ENCODE measurements at places on chromosomes 12 and 14. TPM values are rescaled to one million over a fixed set of nuclear protein-coding genes. Genes with fewer than 3 reads are reported as not detected.

Gene CDKN1B
- 39.9 TPM for total RNA-seq

Gene CLEC2A
- not detected for total RNA-seq

Gene REM2
- not detected for total RNA-seq

Gene CCDC198
- total RNA-seq, result not detected

Gene SLC35E3
- 7.0 TPM for total RNA-seq

Gene HELB
- 5.8 TPM for total RNA-seq

Gene COX8C
- not detected for total RNA-seq

Gene NTS
- total RNA-seq, result not detected

Gene PPP1R1A
- total RNA-seq, result not detected

Gene RNU4-1
- under 0.01 TPM for total RNA-seq

Gene LYSET
- total RNA-seq, result 14.4 TPM

Gene LUM
- total RNA-seq, result 2.4 TPM

Gene POTEG
- not detected for total RNA-seq

Gene KRT75
- total RNA-seq, result not detected

Gene NINJ2
- total RNA-seq, result 1.4 TPM

Gene PLBD1
- 1.0 TPM for total RNA-seq

Gene CLEC4D
- total RNA-seq, result not detected

Gene OTX2
- total RNA-seq, result not detected

Gene CSRNP2
- total RNA-seq, result 37.9 TPM

Gene BATF
- 1.7 TPM for total RNA-seq

Gene DBX2
- not detected for total RNA-seq

Gene PSMC6
- 155 TPM for total RNA-seq

Gene PACS2
- 52.8 TPM for total RNA-seq

Gene CPSF2
- 78.1 TPM for total RNA-seq

Gene CELA1
- total RNA-seq, result not detected

Gene KCNC2
- not detected for total RNA-seq

Gene CCDC38
- 0.13 TPM for total RNA-seq

Gene PKP2
- total RNA-seq, result 8.7 TPM

Gene TNFAIP2
- 35.8 TPM for total RNA-seq

Gene GMFB
- 121 TPM for total RNA-seq

Gene CLEC1B
- not detected for total RNA-seq

Gene EFS
- total RNA-seq, result not detected

Gene SIX6
- total RNA-seq, result not detected

Gene SCN8A
- total RNA-seq, result 21.8 TPM

Gene OR6S1
- not detected for total RNA-seq

Gene DACT1
- 1.5 TPM for total RNA-seq

Gene AKAP6
- total RNA-seq, result 0.43 TPM

Gene FIGNL2
- total RNA-seq, result 2.5 TPM
